ENCODE measurements at places on chromosomes 2 and 18. TPM values are rescaled to one million over a fixed set of nuclear protein-coding genes. Genes with fewer than 3 reads are reported as not detected.

ALPI gene
- not detected for total RNA-seq

PAPOLG gene
- total RNA-seq, result 20.3 TPM

LRATD1 gene
- total RNA-seq, result 1.7 TPM

MALL gene
- total RNA-seq, result 2.2 TPM

LAMA3 gene
- 2.6 TPM for total RNA-seq

GPR39 gene
- total RNA-seq, result 3.2 TPM

CDK5R2 gene
- total RNA-seq, result not detected

ATP6V1B1 gene
- not detected for total RNA-seq

SLC23A3 gene
- 0.64 TPM for total RNA-seq

CYP26B1 gene
- total RNA-seq, result 0.43 TPM

SAG gene
- total RNA-seq, result not detected

TMEM17 gene
- 3.0 TPM for total RNA-seq

NTSR2 gene
- not detected for total RNA-seq

BCL2 gene
- 0.64 TPM for total RNA-seq

HOXD13 gene
- total RNA-seq, result not detected

RND3 gene
- 1,266 TPM for total RNA-seq

FNDC4 gene
- total RNA-seq, result 8.6 TPM

CAB39 gene
- total RNA-seq, result 86.4 TPM

CELF4 gene
- total RNA-seq, result not detected

IKZF2 gene
- 4.2 TPM for total RNA-seq

SERPINB13 gene
- not detected for total RNA-seq

LIPG gene
- total RNA-seq, result 0.86 TPM

CHST10 gene
- 12.2 TPM for total RNA-seq

LCT gene
- total RNA-seq, result under 0.01 TPM

OSR1 gene
- total RNA-seq, result 2.2 TPM

UGT1A5 gene
- not detected for total RNA-seq

C1QL2 gene
- total RNA-seq, result not detected

PPP1R1C gene
- total RNA-seq, result 0.32 TPM

POTEJ gene
- not detected for total RNA-seq

LHCGR gene
- under 0.01 TPM for total RNA-seq

SPDYA gene
- total RNA-seq, result 1.3 TPM

SERPINB2 gene
- total RNA-seq, result 22.9 TPM

UPP2 gene
- not detected for total RNA-seq

TMEM247 gene
- total RNA-seq, result 0.32 TPM

QPCT gene
- total RNA-seq, result 27.1 TPM

NLRC4 gene
- total RNA-seq, result not detected

RPRM gene
- not detected for total RNA-seq
